ENCODE measurements at places on chromosomes 16 and 17.
A peak's percentile ranks its signal among the peaks of the same experiment; 100 is the strongest.

- DNase-seq = no peak
These were observed 57.2 kb downstream of the C16orf82 start for GRCh38 chr16:27123795-27124409.

GRCh38 chr17:9977180-9977575 is 72.1 kb upstream of the RCVRN start:
- DNase-seq = no peak

DNA sequence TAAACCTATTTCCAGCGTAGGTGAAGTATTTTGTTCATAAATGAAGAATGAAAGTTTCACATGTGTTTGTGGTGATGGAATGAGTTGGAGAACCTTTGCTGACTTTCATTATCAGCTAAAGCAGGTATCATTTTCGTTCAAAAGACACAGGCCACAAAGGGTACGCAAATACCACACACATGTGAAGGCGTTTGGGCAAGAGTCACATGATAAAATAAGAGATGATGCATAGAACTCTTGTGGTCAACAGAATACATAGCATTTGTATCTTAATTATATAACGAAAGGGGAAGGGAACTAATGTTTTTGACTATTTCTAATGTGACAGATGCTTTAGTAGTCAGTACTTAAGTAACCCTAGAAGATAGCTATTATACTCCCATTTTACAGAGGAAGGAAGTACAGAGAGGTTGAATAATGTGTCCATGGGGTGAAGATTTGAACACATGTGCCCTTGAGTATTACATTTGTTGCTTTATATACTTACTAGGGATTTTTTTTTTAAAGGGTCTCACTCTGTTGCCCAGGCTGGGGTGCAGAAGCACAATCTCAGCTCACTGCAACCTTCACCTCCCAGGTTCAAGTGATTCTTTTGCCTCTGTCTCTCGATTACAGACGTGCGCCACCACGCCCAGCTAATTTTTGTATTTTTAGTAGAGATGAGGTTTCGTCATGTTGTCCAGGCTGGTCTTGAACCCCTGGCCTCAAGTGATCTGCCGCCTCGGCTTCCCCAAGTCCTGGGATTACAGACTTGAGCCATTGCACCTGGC is 4.8 kb downstream of the RPA1 start:
- DNase-seq = peak; percentile 39

- DNase-seq = peak; percentile 54
These were observed 28.5 kb downstream of the CYTH1 start for GRCh38 chr17:78753316-78754250.

GRCh38 chr17:81858170-81858966 is 2.0 kb downstream of the P4HB start:
- DNase-seq = no peak

DNA sequence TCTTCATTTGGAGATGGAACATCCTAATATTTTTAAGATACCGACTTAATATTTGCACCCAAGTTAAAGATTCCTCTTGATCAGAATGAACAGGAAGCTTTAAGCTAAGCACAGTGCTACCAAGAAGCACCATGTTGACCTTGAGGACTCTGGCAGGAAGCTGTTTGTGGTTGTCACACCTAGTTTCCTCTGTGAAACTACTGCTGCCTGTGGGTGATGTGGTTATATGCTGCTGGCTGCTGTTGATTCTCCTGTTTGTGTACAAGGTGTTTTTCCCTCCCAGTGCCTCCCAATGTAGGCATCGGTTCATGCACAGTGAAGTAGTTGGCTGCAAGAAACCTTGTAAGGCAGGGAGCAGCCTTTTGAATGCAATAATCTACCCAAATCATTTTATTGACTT is 23.4 kb downstream of the RBL2 start:
- peak; percentile 85 for DNase-seq

DNA sequence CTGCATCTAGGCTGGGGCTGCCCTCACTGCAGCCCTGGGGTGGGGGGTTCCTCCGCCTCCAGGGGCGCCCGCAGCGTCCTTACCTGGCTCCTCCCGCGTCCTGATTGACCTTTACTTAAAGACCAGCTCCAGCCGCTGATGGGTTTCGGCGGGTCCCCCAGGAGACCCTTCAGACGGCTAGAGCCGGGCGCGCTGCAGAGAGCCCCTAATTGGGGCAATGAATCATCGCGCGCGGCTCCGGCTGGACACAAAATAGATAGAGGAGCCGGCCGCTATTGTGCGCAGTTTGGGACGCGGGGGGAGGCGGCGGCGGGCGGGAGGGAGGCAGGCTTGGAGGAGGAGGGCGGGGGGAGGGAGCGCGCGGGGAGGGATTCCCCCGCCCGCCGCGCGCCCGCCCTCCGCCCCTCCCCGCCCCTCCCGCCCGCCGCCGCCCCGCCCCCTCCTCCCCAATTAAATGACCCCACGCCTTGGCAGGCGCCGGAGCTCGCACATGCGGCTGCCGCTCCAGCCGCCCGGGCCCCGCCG is 56.5 kb upstream of the CIBAR2 start:
- no peak for DNase-seq

GRCh38 chr16:17224879-17225281 is 245.9 kb downstream of the XYLT1 start:
- DNase-seq = peak; percentile 36

DNA sequence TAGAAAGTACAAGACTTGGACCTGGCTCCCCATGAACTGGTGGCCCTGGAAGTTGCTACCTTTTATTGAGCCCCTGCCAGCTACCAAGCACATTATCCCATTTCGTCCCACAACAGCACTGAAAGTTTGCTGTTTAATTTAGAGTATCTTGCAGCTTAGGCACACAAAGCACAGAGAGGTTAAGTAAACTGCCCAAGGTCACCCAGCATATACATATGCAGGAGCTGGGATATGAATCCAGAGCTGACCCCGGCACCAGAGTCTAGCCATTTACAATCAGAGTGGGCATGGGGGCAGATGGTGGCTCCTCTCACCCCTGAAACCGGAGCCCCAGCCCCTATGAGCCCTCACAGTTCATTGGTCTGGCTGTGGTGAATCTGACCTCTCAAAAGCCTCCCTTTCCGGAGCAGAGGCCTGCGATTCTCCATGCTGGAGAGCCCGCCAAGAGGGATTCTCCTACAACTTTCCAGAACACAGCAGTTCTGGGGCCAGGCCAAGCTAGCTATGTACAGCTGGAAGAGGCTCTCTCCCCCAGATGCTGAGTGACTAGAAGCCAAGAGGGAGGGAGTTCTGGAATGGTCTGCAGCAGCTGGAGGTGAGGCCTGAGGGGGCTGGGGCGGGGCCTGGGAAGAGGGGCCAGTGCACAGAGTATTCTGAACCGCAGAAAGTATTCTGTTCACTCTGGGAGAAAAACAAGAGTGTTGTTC is 58.3 kb downstream of the SREBF1 start:
- DNase-seq = no peak

DNA sequence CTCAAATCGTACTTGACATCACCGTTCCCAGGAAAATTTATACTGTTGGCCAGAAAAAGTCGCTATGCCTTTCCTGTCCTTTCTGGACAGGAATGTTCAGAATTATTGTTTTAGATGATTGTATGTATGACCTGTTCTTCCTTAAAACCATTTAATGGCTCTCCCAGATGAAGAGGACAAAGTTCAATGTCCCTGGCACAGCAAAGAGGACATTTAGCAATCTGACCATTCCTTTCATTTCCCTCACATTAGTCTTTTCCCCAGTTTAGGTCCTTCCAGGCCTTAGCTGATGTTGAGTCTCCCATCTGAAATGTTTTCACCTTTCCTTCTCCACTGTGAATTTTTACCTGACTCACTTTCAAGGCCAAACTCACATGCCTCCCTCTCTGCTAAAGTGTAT is 938.9 kb downstream of the CDH11 start:
- no peak for DNase-seq

GRCh38 chr16:1422076-1422475 is 1.5 kb upstream of the UQCC4 start:
- no peak for DNase-seq

GRCh38 chr17:50632637-50633036 is 2.0 kb upstream of the ABCC3 start:
- DNase-seq = no peak

GRCh38 chr17:57356153-57356718 is 99.9 kb downstream of the MSI2 start:
- DNase-seq = no peak

DNA sequence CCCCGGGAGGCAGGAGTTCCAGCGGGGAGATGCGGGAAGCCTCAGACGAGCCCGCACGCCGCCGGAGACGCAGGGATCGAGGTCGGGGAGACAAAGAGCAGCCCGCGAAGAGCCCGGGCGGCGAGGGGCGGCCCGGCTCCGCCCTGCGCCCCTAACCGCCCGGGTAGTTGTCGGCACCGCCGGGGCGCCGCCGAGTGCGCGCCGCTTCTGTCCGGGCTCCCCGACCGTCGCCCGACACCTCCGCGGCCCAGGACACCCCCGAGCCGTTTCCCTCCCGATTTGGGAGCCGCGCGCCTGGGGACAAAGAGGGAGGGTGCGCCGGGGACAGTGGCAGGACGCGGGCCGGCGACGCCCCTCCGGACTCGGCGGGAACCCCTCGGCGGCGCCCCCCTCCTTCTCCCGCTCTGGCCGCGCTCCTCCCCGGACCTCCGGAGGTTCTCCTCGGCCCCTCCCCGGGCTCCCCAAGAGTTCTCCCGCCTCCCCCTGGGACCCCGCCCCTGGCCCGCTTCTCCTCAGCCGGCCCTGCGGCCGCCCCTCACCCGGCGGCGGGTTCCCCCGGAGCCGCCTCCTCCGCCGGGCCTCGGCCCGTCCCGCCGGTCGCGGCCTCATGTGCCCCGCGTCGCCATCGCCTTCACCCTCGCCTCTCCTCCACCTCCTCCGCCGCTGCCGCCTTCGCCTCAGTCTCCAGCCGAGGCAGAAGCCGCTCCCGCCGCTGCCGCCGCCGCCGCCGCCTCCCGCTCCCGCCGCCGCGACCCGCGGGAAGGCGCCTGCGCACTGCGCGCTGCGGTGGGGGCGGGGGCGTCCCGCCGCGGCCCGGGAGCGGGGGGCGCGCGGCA is at the start of gene GJC1:
Gene GJC1 (minus strand): TSS at position 765 of the 836 bp plus-strand sequence. CDS start 24,470 bp downstream, outside the sequence.
- DNase-seq = no peak

GRCh38 chr17:45895969-45896785 is 1.8 kb downstream of the MAPT start:
- no peak for DNase-seq

GRCh38 chr17:68514831-68515635 is 2.8 kb downstream of the PRKAR1A start:
- no peak for DNase-seq

- DNase-seq = no peak
These were observed 74.1 kb upstream of the IRX6 start for GRCh38 chr16:55249936-55250335.

GRCh38 chr17:48045316-48046001 is 2.7 kb upstream of the NFE2L1 start:
- DNase-seq = no peak

DNA sequence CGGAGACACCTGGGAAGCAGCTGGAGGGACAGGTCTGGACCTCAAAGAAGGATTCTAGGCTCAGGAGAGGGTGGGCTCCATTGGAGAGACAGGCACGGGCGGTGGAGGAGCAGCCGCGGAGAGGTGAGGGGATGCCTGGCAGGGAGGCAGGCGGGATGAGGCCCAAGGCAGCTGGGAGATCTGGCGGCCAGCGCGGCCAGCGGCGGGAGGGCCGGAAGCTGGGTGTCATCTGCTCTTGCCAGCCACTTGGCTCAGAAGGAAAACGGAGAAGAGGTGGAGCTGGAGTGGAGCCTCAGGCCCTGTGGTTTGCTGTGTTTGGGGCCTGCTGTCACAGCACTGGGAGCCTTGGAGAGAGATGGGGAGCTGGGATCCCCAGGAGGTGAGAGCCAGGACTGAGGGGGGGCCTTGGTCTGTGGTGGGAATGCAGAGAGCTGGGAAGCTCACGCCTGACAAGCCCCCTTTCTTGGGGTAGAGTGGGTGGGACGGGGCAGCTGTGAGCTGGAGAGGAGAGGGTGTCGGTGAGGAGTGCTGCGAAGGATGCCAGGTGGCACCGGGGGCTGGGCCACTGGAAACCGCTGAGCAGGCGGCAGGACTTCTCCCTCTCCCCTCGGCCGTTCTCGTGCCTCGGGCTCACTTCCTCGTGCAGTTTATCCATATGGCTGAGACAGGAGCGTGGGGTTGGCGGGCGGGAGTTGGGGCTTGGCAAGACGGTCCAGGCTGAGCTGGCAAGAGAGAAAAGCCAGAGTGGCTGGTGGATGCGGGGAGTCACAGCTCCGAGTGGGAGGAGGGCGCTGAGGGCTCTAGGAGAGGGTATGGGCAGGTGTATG is 8.0 kb downstream of the TBC1D24 start:
- no peak for DNase-seq

DNA sequence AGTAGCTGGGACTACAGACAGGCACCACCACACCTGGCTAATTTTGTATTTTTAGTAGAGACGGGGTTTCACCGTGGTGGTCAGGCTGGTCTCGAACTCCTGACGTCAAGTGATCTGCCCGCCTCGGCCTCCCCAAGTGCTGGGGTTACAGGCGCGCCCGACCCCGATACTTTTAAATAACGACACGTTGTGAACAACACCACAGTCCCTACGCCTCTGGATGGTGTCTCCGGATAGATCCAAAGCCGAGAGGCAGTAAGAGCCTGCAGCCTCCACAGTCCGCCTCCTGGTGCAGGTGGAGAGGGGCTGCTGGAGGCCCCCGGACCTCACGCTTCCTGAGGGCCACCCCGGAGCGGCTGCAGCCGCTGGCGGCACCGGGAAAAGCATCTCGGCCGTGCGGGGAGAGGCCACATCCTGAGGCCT is 741 bp upstream of the TLCD3A start:
- DNase-seq = no peak

- DNase-seq = peak; percentile 56
These were observed 39.3 kb downstream of the MYO18A start for GRCh38 chr17:29140631-29141513.

GRCh38 chr17:17181666-17182597 is 24.2 kb downstream of the PLD6 start:
- DNase-seq = peak; percentile 61

DNA sequence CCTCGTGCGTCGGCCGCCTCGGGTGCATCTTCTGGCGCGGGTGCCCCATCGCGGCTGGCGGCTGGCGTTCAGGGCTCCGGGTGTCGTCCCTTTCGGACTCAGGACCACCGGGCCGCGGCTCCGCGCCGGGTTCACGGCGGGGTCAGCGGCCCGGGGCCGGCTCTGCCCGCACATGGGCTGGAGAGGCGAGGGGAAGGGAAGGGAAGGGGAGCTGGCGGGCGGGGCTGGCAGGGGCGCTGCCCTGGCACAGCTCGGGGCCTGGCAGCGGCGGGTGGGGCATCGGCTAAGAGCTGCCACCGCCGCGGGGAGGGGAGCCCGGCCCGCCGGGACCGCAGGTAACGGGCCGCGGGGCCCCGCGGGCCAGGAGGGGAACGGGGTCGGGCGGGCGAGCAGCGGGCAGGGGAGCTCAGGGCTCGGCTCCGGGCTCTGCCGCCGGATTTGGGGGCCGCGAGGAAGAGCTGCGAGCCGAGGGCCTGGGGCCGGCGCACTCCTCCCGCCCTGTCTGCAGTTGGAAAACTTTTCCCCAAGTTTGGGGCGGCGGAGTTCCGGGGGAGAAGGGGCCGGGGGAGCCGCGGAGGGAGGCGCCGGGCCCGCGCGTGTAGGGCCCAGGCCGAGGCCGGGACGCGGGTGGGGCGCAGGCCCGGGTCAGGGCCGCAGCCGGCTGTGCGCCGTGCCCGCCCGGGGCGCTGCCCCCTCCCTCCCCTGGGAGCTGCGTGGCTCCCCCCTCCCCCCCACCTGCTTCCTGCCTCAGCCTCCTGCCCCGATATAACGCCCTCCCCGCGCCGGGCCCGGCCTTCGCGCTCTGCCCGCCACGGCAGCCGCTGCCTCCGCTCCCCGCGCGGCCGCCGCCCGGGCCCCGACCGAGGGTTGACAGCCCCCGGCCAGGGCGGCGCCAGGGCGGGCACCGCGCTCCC is 646 bp downstream of the HIC1 start:
- DNase-seq = peak; percentile 52

- no peak for DNase-seq
These were observed 5.3 kb downstream of the CTNS start for GRCh38 chr17:3641717-3642486.
